ENCODE measurements at places on chromosomes 1 and 21. TPM values are rescaled to one million over a fixed set of nuclear protein-coding genes. Genes with fewer than 3 reads are reported as not detected.

- peak; percentile 59 for DNase-seq
Observed at GRCh38 chr1:114154963-114155322, 1.3 kb upstream of the SYT6 start.

GRCh38 chr1:32947669-32948389 is 16.8 kb downstream of the RNF19B start:
- no peak for DNase-seq

- DNase-seq, result no peak
Observed at GRCh38 chr1:2539312-2539907, 9.3 kb upstream of the HES5 start.

DNA sequence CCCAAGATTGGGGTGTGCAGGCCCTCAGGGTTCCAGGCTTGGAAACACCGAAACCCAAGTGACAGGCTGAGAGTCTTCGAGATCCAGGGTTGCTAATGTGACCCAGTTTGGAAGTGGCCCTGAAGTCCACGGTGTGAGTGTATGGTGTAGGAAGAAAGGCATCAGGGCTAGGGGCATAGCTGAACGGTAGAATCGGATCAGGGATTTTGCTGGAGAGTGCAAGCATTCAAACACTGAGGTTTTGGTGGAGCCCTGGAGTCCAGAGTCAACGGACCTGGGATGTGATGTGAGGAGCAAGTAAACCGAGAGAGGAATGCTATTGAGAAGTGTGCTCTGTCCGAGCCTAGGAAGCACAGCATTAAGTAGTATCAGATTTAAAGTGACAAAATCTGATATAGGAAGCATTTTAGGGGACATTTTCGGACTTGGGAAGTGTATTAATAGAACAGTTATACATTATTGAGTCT is 958 bp downstream of the NFYC start:
- no peak for DNase-seq

- no peak for DNase-seq
Observed at GRCh38 chr1:209383907-209384709, 199.4 kb upstream of the CAMK1G start.

DNA sequence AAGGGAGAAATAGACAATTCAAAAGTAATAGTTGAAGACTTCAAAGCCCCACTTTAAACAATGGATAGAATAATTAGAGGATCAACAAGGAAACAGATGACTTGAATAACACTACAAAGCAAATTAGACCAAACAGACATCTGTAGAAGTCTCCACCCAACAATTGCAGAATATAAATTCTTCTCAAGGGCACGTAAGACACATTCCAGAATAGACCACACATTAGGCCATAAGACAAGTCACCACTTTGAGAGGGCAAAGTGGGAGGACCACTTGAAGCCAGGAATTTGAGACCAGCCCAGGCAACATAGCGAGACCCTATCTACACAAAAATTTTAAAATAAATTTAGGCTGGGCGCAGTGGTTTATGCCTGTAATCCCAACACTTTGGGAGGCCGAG is 20.5 kb upstream of the RNF186 start:
- DNase-seq, result no peak

DNA sequence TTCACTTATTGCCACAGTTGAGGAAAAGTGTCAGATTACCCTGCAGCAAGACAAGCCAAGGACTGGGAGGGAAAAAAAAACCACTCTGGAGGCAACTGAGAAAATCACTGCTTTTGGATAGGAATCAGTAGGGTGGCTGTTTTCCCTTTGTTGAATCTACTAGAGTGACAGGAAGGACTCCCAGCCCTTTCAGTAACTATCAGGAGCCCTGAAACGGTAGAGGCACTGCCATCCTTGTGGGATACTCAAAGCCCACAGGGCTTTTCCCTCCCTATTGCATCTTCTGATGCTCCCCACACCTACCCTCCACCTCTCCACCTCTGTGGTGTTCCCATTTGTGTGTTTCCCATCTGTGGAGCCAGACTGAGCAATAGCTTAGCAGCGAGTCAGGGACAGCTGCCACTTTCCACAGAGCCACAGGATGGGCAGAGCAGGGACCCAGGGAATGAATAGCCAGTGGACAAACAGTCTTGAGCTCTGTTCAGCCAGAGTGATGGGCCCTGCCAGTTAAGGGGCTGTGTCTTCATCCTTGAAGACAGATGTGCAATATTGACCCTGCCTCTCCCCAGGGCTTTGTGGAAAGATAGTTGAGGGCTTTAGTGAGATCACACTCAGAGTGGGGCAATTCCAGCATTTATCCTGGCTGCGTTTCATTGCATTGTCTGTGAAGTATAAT is 13.9 kb downstream of the UBIAD1 start:
- no peak for DNase-seq

DNA sequence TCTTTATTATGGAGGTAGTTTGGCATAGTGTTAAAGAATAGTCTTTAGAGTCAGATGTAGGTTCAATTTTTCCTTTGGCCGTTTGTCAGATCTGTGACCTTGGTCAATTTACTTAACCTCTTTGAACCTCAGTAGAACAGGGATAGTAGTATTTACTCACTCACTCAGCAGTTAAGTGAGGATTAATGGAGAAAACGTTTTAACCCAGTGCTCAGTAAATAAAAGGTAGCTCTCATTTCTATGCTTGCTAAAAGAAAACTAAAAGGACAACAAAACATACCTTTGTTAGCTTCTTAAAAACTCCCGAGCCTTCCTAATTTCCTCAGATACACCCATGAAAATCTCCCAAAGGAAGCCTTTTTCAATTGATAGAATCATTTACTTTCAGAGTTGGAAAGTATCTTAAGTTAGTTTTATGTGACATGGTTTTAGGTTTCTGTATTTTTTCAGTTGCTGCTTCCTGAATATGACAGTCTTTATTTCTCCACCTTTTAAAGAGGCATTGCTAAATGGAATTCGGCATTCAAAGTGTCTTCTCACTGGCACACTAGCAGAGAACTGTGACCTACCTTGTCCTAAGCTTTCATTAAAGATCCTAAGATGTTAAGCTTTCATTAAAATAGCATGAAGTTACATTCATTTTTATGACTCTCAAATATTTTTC is 7.8 kb downstream of the ABCD3 start:
- no peak for DNase-seq

DNA sequence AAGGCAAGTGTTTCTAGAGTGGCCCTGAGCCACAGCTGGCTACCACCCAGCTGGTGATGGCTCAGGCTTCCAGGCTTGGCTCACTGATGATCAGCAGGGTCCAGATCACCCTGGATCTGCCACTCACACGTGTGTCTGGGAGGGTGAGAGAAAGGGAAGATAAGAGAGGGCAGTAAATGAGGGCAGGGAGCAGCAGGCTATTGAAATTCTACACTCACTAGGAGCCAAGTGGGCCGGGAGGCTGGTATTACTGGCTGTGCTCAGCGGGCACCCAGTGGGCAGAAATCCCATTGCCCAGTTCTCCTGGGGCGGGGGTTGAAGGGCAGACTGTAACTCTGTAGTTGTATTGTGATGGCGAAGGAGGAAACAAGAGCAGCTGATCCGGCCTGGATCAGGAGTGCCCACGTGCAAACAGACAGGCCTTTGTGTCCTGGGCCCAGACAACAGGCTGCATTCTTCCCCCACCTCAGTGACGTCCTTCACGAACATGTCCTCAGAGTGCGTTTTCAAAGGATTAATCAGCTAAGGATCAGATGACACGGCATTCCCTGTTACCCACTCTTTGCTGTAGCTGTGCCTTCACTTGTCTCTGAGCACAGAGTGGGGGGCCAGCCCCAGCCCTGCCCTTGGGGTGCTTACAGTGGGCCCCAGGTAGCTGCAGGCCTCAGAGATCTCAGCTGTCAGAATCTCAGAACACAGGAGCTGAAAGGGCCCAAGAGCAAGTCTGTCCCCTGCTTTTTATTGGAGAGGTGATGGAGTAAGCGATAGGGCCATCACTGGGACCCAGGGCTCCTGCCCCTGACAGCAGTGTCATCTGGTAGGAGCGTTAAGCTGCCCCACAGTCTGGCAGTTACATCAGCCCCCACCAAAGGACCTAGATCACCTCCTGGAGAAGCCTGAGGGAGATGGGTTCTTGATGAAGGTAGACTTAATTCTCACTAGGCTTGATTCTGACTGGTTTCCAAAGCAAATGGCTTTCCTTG is 60.5 kb downstream of the ATP1A1 start:
- no peak for DNase-seq

- no peak for DNase-seq
Observed at GRCh38 chr1:14094611-14095400, 394.8 kb downstream of the PRDM2 start.

GRCh38 chr21:29194847-29195246 is 64.4 kb downstream of the MAP3K7CL start:
- peak; percentile 51 for DNase-seq

GRCh38 chr1:30475201-30475600 is 248.2 kb downstream of the MATN1 start:
- no peak for DNase-seq

DNA sequence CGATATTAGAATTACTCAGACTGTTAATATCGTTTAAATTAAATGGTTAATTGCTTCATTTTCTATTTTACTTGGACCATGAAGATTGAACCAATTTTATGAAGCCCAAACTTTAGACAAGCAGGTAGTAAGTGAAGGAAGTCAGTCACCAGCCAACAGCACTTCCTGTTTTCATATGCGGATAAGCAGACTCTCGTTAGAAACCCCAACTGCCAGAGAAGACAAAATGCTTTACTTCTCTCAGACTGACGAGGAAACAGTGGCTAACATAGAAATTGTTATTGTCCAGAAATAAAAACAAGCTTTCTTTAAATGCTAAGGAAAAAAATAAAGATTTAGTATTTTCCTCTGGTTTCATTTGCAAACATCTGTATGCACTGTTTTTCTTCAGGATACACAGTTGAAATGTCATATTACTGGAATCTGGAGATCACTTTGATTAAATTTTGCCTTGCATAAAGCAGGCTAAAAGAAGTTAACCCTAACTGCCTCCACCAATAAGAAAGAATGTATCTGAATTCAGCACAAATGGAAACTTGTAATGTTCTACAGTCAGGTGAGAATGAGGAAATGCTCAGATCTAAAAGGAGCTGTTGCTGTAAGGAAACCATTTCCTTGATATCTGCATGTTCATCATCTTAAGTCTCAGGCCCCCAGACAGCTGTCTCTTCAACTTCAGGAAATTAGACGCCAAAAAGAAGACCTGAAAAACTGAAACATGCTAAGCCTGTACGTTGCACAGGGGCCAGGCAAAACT is 129.8 kb upstream of the SAMSN1 start:
- peak; percentile 35 for DNase-seq

- DNase-seq, result no peak
Observed at GRCh38 chr1:186899577-186899976, 70.8 kb downstream of the PLA2G4A start.

DNA sequence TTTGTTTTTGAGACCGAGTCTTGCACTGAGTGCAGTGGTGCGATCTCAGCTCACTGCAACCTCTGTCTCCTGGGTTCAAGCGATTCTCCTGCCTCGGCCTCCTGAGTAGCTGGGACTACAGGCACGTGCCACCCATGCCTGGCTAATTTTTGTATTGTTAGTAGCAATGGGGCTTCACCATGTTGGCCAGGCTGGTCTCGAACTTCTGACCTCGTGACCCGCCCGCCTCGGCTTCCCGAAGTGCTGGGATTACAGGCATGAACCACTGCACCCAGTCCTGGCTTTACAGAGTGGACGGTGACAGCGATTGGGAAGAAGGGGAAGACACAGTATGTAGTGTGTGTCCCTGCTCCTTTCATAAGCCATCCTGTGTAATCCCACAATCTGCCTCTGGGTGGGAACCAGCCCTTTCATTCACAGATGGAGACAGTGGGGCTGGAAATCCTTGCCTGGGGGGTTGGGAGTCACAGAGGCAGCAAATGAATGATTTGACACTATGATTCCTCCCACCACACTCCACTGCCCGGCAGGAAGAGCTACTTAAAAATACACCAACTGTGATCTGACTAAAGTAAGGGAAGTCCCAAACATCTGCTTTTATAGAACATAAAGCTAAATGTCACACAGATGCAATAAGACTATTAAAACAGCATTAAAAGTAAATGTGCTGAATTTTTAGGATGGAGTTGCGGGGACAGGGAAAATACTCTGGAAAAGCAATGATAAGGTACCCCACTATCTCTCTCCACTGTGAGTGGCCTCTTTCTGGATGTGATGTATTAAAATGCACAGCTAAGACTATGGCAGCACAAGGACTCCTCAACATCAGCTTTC is 4.5 kb downstream of the PARP1 start:
- no peak for DNase-seq

GRCh38 chr1:234887016-234887900 is 241.4 kb downstream of the TOMM20 start:
- no peak for DNase-seq

GRCh38 chr1:153344718-153345025 is 4.0 kb downstream of the PGLYRP4 start:
- DNase-seq, result peak; percentile 52

DNA sequence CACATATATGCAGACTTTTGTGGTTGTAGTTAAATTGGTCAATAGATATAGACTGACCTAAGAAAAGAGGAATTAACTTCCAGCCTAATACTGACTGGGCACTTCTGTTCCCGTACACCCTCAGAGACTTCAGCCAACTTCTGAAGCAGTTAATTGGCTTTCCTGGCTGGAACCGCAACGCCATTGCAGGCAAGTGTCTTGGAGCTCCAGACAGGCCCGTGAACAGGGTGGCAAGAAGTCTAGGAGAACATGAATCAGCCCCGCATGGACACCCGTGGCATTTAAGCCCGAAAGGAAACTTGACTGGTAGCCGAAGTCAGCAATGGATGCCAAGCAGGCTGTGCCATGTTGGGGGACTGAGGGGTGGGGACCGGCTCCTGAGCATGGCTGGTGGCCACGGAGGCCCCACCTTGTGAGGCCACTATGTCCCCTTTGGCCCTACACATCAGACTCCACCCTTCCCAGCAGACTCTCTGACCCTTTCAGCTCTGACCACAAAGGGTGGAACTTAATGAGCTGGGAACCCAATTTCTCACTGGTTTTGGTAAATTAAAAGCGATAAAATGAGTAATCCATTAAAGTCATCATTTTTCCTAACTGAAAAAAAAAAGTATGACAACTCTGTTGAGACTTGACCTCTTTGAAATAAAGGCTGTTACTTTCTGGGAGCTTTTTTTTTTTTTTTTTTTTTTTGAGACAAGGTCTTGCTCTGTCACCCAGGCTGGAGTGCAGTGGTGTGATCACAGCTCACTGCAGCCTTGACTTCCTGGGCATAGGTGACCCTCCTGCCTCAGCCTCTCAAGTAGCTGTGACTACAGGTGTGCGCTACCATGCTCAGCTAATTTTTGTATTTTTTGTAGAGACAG is 54.1 kb downstream of the RUNX1 start:
- peak; percentile 41 for DNase-seq

The CHRM3 gene
- polyA plus RNA-seq, result not detected

The LRRC39 gene
- 0.39 TPM for polyA plus RNA-seq

The CLIC4 gene
- polyA plus RNA-seq, result 24.6 TPM

The RRP1 gene
- polyA plus RNA-seq, result 4.6 TPM
